ENCODE measurements at places on chromosomes 16 and 17.

- H3K4me1 ChIP-seq = peaks cover 46% of the 10 kb centered on the region
- peak; percentile 44 for DNase-seq
- H3K36me3 ChIP-seq = no peaks in the 10 kb centered on the region
- H3K4me3 ChIP-seq = no peak overlapping the region
- H3K27me3 ChIP-seq = no peaks in the 10 kb centered on the region
These were observed 221.1 kb downstream of the FTO start for GRCh38 chr16:53925107-53925410.

- no peak for DNase-seq
- peaks cover 17% of the 10 kb centered on the region for H3K36me3 ChIP-seq
- H3K27ac ChIP-seq = peak overlapping the region; percentile 27
These were observed 7.8 kb upstream of the GSE1 start for GRCh38 chr16:85605051-85605911.

- H3K4me1 ChIP-seq = no peaks in the 10 kb centered on the region
- DNase-seq = no peak
- H3K27me3 ChIP-seq = peaks cover 29% of the 10 kb centered on the region
- H3K27ac ChIP-seq = no peak overlapping the region
- peaks cover 5% of the 10 kb centered on the region for H3K36me3 ChIP-seq
These were observed 1.6 kb downstream of the HSD11B2 start for GRCh38 chr16:67432506-67432890.

DNA sequence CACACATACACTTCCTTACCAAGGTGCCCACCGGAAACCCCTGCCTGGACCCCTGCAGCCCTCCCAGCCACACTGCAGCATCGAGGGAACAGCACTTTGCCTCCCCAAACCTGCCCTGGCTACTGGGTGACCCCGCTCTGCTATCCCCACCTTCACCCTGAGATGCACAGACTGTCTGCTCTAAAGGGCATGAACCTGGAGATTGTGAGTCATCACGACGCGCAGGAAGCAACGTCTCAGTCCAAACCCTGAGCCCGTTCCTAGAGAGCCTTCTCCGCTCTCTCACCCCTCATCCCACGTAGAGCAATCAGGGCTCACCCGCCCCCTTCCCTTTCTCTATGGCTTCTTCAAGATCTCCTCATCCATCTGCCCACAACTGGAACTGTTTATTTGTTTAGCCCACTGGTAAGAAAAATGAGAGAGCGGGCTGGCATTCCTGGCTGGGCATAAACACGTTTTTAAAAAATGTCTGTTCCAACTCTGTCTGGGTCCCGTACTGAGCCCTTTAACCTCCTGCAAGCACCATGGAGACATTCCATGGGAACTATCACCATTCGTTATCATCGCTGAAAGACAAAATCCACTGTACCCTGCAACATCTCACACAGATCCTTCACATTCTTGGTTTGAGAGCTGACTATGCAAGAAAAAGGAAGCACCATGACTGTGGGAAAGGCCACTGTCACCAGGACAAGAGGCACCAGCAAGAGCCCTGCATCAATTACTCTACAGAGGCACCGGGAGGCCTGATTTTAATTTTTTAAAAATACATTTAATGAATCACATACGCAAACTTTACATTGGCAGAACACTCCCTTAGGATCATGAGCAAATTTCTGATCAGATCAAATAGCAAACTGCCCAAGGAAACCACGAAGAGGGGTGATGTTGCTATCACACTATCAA lies 28.2 kb downstream of the ZFHX3 start:
- H3K27ac ChIP-seq = no peak overlapping the region
- H3K27me3 ChIP-seq = no peaks in the 10 kb centered on the region
- no peak overlapping the region for H3K4me3 ChIP-seq
- H3K4me1 ChIP-seq = no peaks in the 10 kb centered on the region
- DNase-seq = no peak
- H3K36me3 ChIP-seq = no peaks in the 10 kb centered on the region

GRCh38 chr16:87037012-87037411 lies 280.2 kb downstream of the C16orf95 start:
- no peak for DNase-seq
- no peak overlapping the region for H3K27ac ChIP-seq
- no peaks in the 10 kb centered on the region for H3K4me1 ChIP-seq
- no peak overlapping the region for H3K4me3 ChIP-seq

DNA sequence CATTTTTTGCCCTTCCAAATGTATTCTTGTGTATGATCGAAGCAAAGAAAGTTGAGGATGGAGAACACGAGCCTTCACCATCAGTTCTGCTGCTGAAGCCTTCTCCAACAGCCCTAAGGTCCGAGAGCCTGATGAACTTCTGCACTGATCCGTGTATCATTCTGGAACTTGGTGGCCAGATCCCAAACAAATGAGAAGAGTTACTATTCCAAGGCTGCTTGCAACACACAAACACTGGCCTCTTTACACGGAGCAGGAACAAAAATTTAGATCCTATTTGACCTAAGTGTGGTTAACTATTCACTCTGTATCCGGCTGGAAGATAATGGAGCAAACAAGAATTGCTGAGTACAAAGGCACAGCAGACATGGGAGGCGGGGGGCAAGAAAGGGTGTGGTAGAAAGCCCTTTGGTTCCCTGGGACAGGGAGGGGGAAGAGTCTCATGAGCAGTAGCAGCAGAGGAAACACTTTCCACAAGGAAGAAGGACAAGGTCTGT lies 282.9 kb downstream of the SOX9 start:
- no peaks in the 10 kb centered on the region for H3K36me3 ChIP-seq
- H3K4me3 ChIP-seq = no peak overlapping the region
- DNase-seq = no peak
- H3K27me3 ChIP-seq = no peaks in the 10 kb centered on the region
- H3K27ac ChIP-seq = no peak overlapping the region

- DNase-seq = no peak
- H3K36me3 ChIP-seq = no peaks in the 10 kb centered on the region
- no peak overlapping the region for H3K4me3 ChIP-seq
These were observed 14.7 kb upstream of the BCAR1 start for GRCh38 chr16:75265911-75266701.

DNA sequence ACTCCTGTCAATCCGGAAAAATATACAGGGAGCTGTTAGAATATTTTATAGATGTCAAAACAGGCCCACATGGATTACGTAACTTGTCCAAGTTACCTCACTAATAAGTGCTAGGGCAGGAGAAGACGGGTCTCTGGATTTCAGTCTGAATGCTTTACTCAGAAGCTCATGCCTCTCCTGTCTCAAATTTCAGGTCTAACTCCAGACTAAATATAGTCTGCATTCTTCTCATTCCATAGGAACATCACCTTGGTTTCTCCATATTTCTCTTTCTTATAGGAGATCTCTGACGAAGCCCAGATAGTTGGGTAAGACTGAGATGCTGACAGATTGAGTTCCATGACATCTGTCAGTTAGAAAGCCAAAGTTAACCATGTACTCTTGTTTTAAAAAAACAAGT lies 174.2 kb downstream of the STX8 start:
- no peak overlapping the region for H3K27ac ChIP-seq
- H3K4me3 ChIP-seq = no peak overlapping the region
- no peak for DNase-seq
- H3K4me1 ChIP-seq = no peaks in the 10 kb centered on the region

DNA sequence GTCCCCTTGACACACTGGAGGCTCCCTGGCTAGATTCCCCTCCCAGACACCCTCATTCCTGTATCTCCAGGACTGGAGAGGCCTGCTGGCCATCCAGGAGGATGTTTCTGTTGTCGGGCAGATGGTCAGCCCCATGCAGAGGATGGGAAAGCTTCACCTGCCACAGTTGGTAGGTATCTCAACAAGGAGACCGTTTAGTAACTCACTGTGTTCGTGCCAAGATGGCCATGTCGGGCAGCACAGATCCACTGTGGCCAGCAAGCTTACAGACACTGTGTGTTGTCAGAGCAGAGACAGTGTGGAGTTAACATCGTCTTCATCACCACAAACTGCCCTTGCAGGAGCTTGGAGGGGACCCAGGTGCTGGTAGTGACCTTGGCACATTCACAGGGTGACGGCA lies 390.9 kb downstream of the SEC14L1 start:
- H3K36me3 ChIP-seq = no peaks in the 10 kb centered on the region
- DNase-seq = no peak
- no peak overlapping the region for H3K4me3 ChIP-seq
- peaks cover 8% of the 10 kb centered on the region for H3K27me3 ChIP-seq

DNA sequence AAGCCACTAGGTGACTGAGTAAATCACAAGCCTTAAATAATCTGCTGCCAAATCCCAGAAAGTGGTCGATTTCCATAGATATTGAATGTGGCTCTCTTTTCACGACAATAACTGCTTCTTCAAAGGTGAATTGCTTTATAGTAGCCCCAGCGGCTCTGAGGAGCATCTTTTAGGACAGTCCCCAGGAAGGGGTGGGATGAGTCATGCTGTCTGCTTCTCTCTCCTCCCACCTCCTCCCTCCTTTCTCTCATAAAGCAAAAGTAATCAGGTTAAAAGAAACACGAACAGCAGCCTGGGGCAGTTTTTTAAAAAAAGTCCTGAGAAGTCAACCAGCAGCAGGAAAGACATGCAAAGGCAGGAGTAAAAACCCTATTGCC lies 1.8 kb downstream of the KIAA0513 start:
- H3K36me3 ChIP-seq = no peaks in the 10 kb centered on the region
- peak; percentile 22 for DNase-seq
- H3K27ac ChIP-seq = no peak overlapping the region
- peaks cover 15% of the 10 kb centered on the region for H3K27me3 ChIP-seq

GRCh38 chr17:3915581-3915994 lies 677 bp downstream of the P2RX1 start:
- H3K4me3 ChIP-seq = no peak overlapping the region
- DNase-seq = no peak
- no peak overlapping the region for H3K27ac ChIP-seq
- peaks cover 40% of the 10 kb centered on the region for H3K4me1 ChIP-seq
- H3K36me3 ChIP-seq = no peaks in the 10 kb centered on the region
- H3K27me3 ChIP-seq = no peaks in the 10 kb centered on the region

GRCh38 chr16:23015580-23015979 lies 133.7 kb downstream of the USP31 start:
- no peak overlapping the region for H3K4me3 ChIP-seq
- no peaks in the 10 kb centered on the region for H3K4me1 ChIP-seq
- H3K36me3 ChIP-seq = no peaks in the 10 kb centered on the region
- H3K27ac ChIP-seq = no peak overlapping the region
- no peak for DNase-seq

GRCh38 chr17:550041-550398 lies 164.6 kb downstream of the VPS53 start:
- no peak for DNase-seq
- no peak overlapping the region for H3K27ac ChIP-seq
- H3K4me1 ChIP-seq = no peaks in the 10 kb centered on the region
- H3K4me3 ChIP-seq = no peak overlapping the region
- H3K36me3 ChIP-seq = peaks cover 24% of the 10 kb centered on the region
- no peaks in the 10 kb centered on the region for H3K27me3 ChIP-seq

- H3K4me3 ChIP-seq = no peak overlapping the region
- H3K4me1 ChIP-seq = no peaks in the 10 kb centered on the region
- no peak for DNase-seq
- no peak overlapping the region for H3K27ac ChIP-seq
- peaks cover 81% of the 10 kb centered on the region for H3K36me3 ChIP-seq
These were observed 42.7 kb downstream of the XPO6 start for GRCh38 chr16:28168991-28169554.

DNA sequence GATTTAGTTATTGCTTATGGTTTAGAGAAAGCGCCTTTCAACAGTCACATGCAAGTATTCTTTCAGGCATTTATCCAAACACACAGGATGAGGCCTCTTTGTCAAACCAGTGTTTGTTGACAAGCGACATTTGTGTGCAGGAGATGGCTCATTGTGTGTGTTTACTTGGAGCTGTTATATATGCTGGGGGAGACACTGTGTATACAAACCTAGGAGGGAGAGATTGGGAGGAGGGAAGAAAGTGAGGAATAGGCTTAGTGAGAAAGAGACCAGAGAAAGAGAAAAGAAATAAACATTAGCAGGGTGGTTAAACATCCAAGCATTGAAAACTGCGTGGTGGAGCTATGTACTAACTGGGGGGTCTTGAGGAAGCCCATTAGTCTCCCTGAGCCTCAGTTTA lies 437.6 kb downstream of the MAF start:
- no peak overlapping the region for H3K4me3 ChIP-seq
- no peaks in the 10 kb centered on the region for H3K27me3 ChIP-seq
- DNase-seq = no peak
- peak overlapping the region; percentile 76 for H3K27ac ChIP-seq
- peaks cover 39% of the 10 kb centered on the region for H3K4me1 ChIP-seq
- no peaks in the 10 kb centered on the region for H3K36me3 ChIP-seq

DNA sequence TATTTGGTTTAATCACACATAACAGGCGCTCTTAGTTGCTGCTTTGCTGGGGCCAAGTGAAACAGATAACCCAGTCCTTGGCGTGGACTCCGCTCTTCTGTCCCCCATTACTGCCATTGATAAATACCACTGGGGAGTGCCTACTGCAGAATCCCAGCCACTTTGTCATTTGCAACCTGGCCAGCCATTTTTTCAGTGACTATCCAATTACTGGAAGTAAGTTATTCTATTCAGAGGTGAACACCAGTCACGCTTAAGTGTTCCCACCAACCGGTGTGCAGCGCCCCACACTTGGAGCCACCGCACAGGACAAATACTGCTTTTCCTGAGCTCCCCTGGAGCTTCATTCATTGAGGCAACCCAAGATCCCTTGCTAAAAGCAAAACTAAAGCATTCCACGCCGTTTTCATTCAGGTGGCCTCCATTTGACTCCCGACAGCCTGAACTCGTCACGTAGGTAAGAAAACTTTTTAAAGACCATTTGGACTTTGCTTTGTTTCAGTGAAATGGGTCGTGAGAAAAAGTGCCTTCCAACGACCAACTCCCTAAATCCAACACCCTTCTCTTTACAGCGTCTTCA lies 1.8 kb downstream of the USP7 start:
- H3K4me1 ChIP-seq = peaks cover 64% of the 10 kb centered on the region
- H3K36me3 ChIP-seq = peaks cover 17% of the 10 kb centered on the region
- H3K27ac ChIP-seq = peak overlapping the region; percentile 84
- H3K27me3 ChIP-seq = no peaks in the 10 kb centered on the region

- DNase-seq = peak; percentile 54
- peak overlapping the region; percentile 69 for H3K4me3 ChIP-seq
These were observed 694 bp downstream of the NF1 start for GRCh38 chr17:31095236-31096105.

DNA sequence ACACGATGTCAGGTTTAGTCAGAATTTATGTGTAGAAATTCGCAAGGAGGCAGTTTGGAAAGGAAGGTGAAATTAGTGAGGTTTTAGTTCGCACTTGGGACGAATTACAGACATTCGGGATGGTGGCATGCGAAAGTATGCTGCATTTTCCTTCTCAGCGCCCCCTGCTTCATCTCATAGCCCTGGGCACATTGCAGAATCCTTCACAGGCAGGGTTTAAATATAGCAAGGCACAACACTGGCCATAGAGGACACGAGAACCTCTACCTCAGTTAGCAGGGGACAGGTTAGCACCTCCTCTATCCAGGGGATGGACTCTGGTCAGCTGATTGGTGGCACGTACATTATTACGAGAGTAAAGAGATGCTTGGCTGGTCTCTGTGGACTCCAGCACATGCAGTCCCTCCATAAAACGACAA lies 47.5 kb downstream of the MAP2K6 start:
- H3K27ac ChIP-seq = no peak overlapping the region
- H3K27me3 ChIP-seq = no peaks in the 10 kb centered on the region
- H3K4me3 ChIP-seq = no peak overlapping the region
- no peaks in the 10 kb centered on the region for H3K4me1 ChIP-seq

Data from DND-41 (cell line).